Renal pelvis (tissue), 12 donors: ENCODE measurements at places on chromosomes 2 and 18. TPM values are rescaled to one million over a fixed set of nuclear protein-coding genes. Genes with fewer than 3 reads are reported as not detected.

GRCh38 chr2:177123048-177123447, 89.5 kb upstream of the HNRNPA3 start:
- no peak for DNase-seq

DNA sequence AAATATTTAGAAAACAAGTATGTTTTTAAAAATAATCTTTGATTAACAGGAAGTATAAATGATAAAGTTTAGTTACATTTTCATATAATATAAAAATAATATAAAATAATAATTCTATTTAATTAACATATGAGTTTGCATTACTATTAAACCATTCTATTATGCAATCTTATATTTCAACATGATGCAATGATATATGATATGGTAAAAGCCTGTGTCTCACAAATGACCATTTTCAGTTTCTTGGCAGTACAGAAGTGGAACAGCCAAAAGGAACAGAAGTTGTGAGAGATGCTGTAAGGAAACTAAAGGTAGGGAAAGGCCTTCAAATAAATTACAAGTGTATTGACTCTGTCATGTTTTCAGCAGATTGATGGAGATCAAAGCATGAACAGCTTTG, 230.8 kb downstream of the GULP1 start:
- DNase-seq: no peak

DNA sequence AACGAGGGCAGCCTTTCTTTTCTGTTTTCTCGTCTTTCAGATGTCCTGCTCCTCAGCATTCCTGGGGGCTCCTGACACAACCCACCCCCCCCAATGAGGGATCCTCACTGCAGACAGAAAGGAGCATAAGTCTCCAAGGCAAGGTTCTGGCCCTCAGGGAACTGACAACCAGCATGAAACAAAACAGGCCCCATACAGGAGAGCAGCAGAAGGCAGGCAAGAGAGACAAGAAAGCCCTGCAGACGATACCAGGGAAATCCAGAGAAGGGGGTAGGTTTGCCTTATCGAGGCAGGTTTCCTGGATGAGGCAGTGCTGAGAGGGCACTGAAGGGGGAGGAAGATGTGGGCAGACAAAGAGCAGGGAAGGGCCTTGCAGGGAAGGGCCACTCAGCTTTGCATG, 103.9 kb upstream of the EPAS1 start:
- no peak for DNase-seq

GRCh38 chr2:168694866-168695265, 107.6 kb upstream of the NOSTRIN start:
- DNase-seq: peak; percentile 40

GRCh38 chr2:217218269-217219163, 358.7 kb upstream of the TNP1 start:
- DNase-seq: no peak

The GEN1 gene
- 16.5 TPM for polyA plus RNA-seq

The ACOXL gene
- 0.65 TPM for polyA plus RNA-seq

The TRIM43 gene
- not detected for polyA plus RNA-seq
